ENCODE measurements at places on chromosomes 1 and 21. TPM values are rescaled to one million over a fixed set of nuclear protein-coding genes. Genes with fewer than 3 reads are reported as not detected.

SHISA4 gene
- total RNA-seq: 23.6 TPM

CD1E gene
- not detected for total RNA-seq

IPO13 gene
- total RNA-seq: 21.4 TPM

PADI6 gene
- not detected for total RNA-seq

GADD45A gene
- 70.9 TPM for total RNA-seq

GJA9 gene
- not detected for total RNA-seq

FCRL6 gene
- total RNA-seq: not detected

TSPEAR gene
- not detected for total RNA-seq

CDC42BPA gene
- total RNA-seq: 16.6 TPM

SHE gene
- total RNA-seq: not detected

PNRC2 gene
- 65.1 TPM for total RNA-seq

FCRL1 gene
- not detected for total RNA-seq

TRIM67 gene
- total RNA-seq: not detected

CTTNBP2NL gene
- total RNA-seq: 12.9 TPM

TDRD5 gene
- total RNA-seq: not detected

RIPK4 gene
- total RNA-seq: under 0.01 TPM

PLA2G2D gene
- total RNA-seq: not detected

KRTAP10-10 gene
- total RNA-seq: not detected

SPATA45 gene
- total RNA-seq: not detected

NCAM2 gene
- 1.0 TPM for total RNA-seq

SLC44A3 gene
- 0.17 TPM for total RNA-seq

MX1 gene
- 0.67 TPM for total RNA-seq

CA6 gene
- not detected for total RNA-seq

EPHA2 gene
- 29.8 TPM for total RNA-seq

GPX7 gene
- total RNA-seq: 55.5 TPM

CREB3L4 gene
- 15.2 TPM for total RNA-seq

RAB7B gene
- 3.4 TPM for total RNA-seq

B3GALT2 gene
- 1.2 TPM for total RNA-seq

SPRR3 gene
- total RNA-seq: not detected

OLIG2 gene
- not detected for total RNA-seq

FNDC10 gene
- total RNA-seq: 3.1 TPM

RNF186 gene
- total RNA-seq: not detected

MGST3 gene
- 174 TPM for total RNA-seq

AMY1B gene
- not detected for total RNA-seq

TMEM269 gene
- under 0.01 TPM for total RNA-seq

CAMK1G gene
- total RNA-seq: 1.2 TPM

NOS1AP gene
- 0.30 TPM for total RNA-seq

WDR64 gene
- not detected for total RNA-seq

UBXN10 gene
- total RNA-seq: under 0.01 TPM

SELL gene
- not detected for total RNA-seq

CD52 gene
- total RNA-seq: not detected

SLC35F3 gene
- total RNA-seq: not detected

FCRLB gene
- 2.1 TPM for total RNA-seq

OR2T35 gene
- not detected for total RNA-seq

ZNF593OS gene
- not detected for total RNA-seq

SHISAL2A gene
- not detected for total RNA-seq

A3GALT2 gene
- not detected for total RNA-seq

S100A3 gene
- total RNA-seq: 11.6 TPM

SPRR2B gene
- not detected for total RNA-seq

NLRP3 gene
- not detected for total RNA-seq

Measured in bronchus fibroblast of lung (primary cell).